ENCODE measurements at places on chromosomes 1 and 21. TPM values are rescaled to one million over a fixed set of nuclear protein-coding genes. Genes with fewer than 3 reads are reported as not detected.

PRR9 gene
- total RNA-seq: not detected

DNA sequence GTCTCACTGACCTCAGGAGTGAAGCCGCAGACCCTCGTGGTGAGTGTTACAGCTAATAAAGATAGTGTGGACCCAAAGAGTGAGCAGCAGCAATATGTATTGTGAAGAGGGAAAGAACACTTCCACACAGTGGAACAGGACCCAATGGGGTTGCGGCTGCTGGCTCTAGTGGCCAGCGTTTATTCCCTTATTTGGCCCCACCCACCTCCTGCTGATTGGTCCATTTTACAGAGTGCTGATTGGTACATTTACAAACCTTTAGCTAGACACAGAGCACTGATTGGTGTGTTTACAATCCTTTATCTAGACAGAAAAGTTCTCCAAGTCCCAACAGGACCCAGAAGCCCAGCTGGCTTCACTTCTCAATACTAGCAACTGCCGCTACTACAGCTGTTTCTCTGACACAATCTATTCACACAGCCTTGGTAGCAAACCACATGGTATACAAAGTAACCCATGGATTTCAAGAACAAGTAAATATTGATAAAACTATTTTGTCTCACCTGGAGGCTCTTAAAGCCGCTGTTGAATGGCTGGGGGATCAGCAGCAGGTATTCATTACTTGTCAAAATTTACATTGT lies 25.3 kb upstream of the ITLN1 start:
- no peak for DNase-seq

GRCh38 chr1:166925810-166926478 lies 49.4 kb downstream of the ILDR2 start:
- no peak for DNase-seq

GRCh38 chr1:43431676-43432075 lies 22.1 kb downstream of the HYI start:
- DNase-seq: no peak

All from left cardiac atrium (tissue), 4 donors.